Natural killer cell treated with Interleukin-12 subunit alpha and Interleukin-12 subunit beta and Interleukin-15 and Interleukin-18, amount 100 ng/mL, for 72 hours (primary cell): ENCODE measurements at places on chromosomes 7 and 10.

GRCh38 chr7:3254718-3255117 is 46.3 kb upstream of the SDK1 start:
- no peak for DNase-seq

- no peak for DNase-seq
These were observed 55.4 kb upstream of the KLF14 start for GRCh38 chr7:130789436-130789835.

DNA sequence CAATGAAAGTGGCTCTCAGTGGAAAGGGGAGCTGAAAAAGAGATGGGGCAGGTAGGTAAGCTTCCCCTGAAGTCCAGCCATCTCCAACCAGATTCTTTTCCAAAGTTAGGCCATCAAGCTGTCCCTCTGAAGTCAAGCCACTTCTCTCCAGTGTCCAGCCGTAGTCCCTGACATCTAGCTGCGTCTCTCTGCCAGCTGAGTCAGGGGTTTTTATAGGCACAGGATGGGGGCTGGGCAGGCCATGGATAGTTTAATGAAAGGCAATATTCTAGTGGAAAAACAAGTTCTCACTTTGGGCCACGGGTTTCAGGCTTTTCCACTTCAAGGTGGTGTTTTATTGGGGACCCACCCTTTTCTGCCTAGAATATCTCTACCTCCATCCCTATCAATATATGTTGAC is 36.8 kb downstream of the AVL9 start:
- DNase-seq = no peak

DNA sequence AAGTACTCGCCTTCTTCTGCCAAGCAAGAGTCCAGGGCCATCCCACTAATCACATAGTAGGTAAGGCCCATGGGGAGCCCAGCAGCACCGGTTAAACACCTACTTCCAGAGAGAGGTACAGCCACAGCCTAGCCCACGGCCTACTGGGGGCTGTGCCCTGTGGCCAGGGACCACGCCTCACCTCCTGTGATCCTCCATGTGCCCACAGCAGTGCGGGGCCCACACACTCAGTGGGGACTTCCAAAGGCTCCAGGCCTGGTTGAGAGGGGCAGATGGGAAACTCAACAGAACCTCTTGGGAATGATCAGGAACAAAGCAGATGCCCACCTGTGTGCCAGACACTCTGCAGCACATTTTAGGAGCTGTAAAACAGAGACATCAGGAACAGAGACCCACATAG is 19.7 kb downstream of the AFAP1L2 start:
- DNase-seq = peak; percentile 2

DNA sequence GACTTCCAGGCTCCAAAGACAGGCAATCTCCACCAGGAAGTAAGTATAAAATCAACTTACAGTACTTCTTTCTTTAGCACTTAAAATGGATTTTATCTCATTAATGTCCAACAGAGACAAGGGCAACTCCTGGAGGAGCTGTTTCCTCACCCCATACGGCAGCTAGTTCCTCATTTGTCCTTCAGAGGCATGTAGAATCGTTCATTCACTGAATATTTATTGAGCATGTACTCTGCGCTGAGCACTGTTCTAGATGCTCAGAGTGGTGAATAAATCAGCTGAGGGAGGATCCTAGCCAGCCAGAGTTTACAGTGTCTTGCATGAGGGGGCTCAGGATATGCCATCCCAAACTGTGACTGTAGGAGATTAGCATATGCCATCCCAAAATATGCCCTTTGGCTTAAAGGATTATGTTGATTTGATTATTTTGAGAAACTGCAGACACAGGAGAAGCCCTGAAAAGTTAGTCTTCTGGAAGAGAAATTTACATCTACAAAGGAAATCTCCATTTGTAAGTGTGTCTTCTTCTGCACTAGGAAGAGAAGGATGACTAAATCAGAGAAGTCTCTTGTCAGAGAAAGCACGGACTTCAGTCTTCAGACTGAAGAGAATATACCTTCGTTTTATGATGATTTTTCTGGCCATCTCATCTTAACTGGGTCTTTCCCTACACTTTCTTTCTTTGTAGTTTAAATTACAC is 66.9 kb downstream of the BAMBI start:
- DNase-seq = no peak

GRCh38 chr10:131723297-131724168 is 177.3 kb upstream of the PPP2R2D start:
- DNase-seq = peak; percentile 22

DNA sequence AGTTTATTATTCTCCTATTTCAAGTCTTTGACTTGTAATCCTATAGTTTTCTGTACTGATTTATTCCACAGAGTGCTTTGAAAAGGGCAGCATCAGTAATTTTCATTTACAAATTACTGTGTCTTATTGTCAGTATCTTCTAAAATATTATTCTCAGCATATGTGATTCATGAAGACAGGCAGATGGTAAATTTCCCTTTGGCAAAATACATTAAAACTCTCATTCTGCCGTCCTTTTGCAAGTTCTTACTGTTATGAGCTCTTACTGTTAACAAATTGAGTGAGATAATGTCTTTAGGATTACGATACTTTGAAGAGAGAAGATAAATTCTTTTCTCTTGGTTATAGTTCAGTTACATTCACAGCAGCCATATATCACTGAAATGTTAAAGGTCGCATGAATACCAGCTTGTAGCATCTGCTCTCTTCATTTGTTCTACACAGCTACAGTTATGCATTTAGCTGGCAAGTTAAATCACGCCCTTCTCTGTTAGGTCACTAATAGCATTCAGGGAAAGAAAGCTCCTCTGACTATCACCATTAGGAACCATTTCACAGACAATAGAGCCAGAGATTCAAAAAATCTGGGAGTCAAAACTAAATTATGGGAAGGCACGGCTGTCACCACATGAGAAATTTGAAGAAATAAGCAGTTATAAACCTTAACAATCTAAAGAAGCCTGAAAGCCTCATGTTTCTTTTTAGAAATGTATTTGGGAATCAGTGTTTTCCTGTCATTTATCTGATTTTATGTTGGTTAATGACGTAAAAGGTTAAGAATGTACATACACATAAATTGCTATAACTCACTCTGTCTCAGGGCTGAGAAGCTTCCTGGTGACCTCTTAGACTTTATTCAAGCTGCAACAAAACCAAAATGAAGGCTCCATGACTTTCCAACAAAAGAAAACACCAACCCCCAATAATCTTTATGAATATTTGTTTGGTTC is 109.6 kb upstream of the SP4 start:
- DNase-seq = no peak

DNA sequence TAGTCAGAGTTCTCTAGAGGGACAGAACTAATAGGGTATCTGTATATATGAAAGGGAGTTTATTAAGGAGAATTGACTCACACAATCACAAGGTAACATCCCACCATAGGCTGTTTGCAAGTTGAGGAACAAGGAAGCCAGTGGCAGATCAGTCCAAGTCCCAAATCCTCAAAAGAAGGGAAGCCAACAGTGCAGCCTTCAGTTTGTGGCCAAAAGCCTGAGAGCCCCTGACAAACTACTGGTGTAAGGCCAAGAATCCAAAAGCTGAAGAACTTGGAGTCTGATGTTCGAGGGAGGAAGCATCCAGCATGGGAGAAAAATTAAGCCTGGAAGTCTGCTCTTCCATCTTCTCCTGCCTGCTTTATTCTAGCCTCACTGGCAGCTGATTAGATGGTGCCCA is 1107.2 kb upstream of the CELF2 start:
- no peak for DNase-seq

GRCh38 chr10:11610166-11610825 is 1.2 kb downstream of the USP6NL start:
- no peak for DNase-seq

DNA sequence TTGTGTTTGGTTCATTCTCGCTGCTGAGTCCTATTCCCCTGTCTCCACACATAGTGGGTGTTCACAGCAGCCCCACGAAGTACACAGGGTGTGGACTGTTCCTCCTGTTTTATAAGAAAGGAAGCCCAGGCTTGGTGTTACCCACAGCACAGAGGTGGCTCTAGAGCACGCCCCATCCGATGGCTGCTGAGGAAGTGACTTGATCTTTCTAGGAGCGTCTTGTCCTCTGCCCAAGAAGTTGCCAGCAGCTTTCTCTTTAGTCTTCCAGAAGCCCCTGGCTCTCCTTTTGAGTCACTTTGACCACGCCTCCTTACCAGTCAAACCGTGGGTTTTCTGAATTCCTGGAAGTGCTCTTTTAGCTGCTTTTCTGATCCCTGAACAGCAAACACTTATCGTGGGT is 94.0 kb downstream of the GRK5 start:
- peak; percentile 83 for DNase-seq

DNA sequence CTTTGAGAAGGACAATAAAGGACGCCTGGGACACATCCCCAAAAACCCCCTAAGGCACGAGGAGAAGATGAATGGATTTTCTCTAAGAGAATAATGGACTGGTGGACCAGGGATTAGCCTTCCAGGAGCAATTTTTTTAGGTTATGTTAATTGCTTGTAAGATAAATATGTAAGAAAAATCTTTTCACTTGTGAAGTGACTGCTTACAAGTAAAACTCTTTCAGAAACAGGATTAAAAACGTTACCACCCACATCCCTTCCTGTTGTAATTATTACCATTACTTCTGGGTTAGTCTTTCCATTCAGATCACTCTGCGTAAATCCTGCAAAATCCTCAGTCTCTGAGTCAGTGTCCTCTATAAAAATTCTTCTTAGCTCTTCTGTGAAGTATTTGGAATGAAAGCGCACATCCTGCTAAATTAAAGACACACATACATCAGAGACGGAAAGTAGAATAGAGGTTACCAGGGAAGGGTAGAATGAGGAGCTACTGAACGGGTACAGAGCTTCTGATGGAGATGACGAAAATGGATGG is 34.3 kb downstream of the CDCA7L start:
- DNase-seq = no peak

GRCh38 chr10:101267290-101267680 is 38.0 kb upstream of the LBX1 start:
- DNase-seq = no peak

DNA sequence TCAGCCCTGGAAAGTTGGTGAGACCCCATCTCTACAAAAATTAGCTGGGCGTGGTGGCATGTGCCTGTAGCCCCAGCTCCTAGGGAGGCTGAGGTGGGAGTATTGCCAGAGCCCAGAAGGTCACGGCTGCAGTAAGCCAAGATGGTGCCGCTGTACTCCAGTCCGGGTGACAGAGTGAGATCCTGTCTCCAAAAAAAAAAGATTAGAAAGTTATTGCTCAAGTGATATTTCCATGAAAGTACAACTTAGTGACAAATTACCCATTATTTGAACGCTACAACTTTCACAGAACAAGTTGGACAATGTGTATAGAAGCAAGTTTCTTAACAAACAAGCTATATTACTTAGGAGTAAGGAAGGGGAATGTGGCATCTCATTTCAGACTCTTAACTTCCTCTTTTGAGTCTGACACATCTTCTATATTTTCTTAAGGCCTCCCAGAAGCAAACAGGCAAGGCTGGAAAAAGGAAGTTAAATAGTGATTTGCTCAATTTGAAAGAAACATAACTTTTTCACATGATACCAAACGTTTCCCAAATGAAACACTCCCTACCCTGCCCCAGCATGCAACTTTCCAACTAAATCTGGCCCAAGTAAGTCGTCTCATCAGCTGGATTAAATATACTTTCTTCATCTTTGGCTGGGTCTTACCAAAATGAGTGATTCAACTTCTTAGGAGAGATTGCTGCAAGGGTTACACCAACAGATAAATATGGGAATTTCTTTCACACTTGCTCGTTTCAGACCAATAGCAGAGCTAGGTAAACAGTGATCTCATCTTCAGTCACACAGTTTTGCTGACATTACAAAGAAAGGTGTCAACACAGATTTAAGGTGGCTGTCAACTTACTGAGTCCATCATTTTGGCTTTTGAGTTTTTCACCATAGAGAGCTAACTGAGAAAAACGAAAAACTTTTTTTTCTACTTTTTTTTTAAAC is 66.3 kb upstream of the KLF6 start:
- no peak for DNase-seq

DNA sequence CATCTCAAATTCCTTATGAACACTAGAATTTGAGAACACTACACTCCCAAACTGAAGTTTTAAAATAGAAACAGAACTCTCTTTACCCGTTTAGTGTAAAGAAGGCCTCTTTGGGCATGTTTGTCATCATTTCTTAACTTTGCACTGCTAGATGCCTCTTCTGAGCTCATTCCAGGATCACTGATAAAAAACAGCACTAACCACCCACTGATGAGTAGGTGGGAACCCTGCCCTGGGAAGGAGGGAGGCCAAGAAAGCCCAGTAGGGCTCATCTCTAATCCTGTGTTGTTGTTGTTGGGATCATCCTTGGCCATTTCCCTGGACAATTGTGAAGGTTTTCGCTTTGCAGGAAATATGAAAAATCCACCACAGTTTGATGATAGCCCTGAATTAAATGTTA is 68.2 kb downstream of the CUBN start:
- DNase-seq = no peak

GRCh38 chr7:1438821-1439220 is 20.4 kb downstream of the MICALL2 start:
- no peak for DNase-seq

GRCh38 chr10:61452655-61453641 is at the start of gene TMEM26:
TSS of gene TMEM26 (minus strand) at chr10:61453381. CDS start at chr10:61453081, 300 bp downstream.
- no peak for DNase-seq
